ENCODE measurements at places on chromosomes 3 and 15.

DNA sequence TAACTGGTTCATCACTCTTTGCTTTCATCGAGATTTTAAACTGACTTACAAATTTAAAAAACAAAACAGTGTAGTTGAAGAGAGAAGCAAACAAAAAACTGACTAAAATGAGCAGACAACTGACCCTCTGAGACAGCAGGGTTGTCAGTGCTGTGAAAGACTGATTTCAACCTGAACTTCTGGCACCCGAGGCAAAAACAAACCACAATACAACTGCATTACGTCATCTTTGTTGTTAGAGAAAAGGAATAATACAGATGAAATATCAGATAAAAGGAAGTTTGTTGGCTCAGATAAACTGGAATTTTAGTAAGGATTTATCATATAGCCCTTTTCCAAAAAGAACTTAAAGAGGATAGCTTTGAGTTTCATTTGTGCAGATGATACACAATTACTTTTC, 51.1 kb downstream of the PARP15 start:
- peak; percentile 48 for DNase-seq

GRCh38 chr15:50315814-50316630, 39.0 kb downstream of the GABPB1 start:
- peak; percentile 63 for DNase-seq

DNA sequence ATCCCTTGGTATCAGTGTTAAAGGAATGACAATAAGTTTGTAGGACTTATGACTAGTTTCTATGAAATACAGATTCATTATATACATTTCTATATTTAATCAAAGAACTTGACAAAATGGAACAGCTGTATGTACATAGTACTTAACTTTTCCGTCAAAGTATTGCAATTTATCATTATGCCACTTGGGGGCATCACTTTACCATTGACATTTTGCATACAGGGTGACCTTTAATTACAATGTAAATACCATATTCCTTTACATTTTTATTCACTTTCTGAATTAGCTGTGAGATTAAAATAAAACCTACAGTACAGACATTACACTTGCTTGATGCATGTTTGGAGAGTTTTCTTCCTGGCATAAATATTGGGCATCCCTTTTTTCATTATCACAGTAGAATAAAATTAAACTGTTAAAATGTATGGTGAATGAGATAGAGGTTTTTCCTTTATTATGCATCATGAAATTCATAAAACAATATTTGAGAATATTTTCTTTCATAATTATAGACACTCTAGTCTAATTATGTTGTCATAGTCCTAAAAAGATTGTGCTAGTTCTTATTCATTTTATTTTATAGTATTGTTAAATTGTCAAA, 6.9 kb downstream of the NEK11 start:
- DNase-seq: peak; percentile 44

DNA sequence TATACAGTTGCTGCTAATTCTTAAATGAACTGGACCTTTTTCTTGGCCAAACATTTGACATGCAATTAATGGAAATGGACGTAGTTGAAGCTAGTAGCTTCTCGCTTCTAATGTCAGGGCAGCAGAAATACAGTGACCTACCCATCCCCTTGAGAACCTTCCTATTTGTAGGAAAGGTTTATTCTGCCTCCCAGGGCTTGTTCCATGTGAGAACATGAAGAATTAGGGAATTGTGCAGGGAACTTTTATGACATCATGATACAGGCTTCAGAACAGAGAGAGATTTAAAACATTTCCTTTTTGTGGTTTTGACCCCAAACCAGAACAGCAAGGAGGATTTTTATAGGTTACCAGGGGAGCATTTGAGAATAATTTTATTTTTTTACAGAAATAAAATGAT, 406.6 kb upstream of the PPP2R3A start:
- DNase-seq: no peak

DNA sequence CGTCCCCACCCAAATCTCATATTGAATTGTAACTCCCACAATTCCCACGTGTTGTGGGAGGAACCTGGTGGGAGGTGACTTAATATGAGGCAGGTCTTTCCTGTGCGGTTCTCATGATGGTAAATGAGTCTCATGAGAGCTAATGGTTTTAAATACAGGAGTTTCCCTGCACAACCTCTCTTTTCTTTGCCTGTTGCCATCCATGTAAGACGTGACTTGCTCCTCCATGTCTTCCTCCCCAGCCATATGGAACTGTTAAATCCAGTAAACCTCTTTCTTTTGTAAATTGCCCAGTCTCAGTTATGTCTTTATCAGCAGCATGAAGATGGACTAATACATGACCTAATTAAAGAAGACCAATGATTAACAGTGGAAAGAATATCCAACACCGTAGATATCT, 56.6 kb downstream of the SSR3 start:
- DNase-seq: no peak
